ENCODE measurements at places on chromosomes 3 and 15.

DNA sequence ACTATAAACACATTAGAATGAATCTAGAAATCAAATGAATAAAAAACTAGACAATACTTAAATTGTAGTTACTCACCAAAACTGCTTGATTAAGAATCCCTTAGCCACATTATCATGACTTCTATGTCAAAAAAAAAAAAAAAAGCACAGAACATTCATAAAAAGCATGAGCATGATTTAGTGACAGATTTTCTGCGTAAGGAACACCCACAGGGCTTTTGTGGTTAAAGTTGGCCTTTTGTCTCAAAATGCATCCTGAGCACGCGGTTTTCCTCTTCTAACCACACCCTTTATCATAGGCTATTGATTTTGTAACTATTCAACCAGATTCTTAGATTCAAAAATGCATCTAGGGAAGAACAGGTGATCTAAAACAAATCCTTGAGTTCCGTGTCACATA lies 334.0 kb upstream of the NR2F2 start:
- DNase-seq: peak; percentile 63

GRCh38 chr3:197833930-197834715 lies 43.1 kb downstream of the LRCH3 start:
- DNase-seq: no peak

- DNase-seq: no peak
These were observed 964 bp downstream of the NRROS start for GRCh38 chr3:196640297-196641018.

DNA sequence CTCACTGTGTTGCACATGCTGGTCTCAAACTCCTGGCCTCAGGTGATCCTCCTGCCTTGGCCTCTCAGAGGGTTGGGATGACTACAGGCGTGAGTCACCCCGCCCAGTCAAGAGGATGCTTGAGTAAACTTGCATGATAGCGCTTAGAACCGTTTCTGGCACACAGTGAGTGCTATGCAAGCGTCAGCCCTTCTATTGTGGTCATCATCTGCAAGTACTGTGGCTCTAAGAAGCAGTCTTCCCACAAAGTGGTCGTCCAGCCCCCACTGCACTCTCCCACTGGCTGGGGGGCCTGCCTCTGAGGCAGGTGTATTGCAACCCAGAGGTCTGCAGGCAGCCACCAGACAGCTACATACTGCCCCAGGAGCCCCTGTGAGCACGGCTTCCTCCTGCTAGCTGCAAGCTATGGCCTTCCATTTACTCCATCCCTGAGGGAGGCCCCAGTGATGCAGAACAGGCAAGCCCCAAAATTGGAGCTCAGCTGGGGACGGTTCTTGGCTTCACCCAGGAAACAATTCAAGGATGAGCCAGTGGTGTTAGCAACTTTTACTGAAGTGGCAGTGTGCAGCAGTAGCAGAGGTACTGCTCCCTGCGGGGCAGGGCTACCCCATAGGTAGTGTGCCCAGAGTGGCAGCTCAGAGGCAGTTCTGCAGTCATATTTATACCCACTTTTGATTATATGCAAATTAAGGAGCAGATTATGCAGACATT lies 95.4 kb downstream of the LSM3 start:
- DNase-seq: no peak

DNA sequence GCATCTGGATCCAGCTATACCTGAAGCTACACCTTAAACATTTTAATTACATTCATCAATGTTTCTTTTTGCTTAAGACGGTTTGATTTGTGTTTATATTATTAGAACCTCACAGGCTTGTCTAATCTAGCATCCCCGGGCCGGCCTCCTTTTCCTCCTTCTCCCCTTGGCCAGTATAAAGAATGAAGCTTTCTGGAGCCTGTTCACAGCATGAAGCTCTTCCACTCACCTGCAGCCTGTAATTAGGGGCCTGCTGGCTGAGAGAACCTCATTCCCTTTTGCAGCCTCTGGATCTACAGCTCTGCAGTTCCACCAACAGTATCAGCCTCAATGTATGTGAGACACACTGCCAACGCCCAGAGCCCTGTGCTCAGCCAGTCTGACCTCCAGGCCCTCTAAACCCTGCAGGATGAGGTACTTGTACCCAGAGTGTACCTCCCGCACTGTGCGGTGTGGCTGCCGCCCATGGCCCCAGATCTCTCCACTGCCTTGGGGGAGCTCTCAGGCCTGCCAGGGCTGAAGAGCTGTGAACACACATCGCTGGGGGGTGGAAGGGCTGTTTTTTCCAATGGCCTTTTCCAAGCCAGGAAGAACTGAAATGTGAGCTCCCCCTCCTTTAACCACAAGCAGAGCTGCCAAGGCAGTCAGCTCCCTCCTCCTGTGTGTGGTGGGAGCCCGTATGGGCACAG lies 114.7 kb upstream of the ALDH1A3 start:
- peak; percentile 40 for DNase-seq

GRCh38 chr3:52454938-52455282 lies 494 bp upstream of the NISCH start:
- DNase-seq: no peak

GRCh38 chr3:140467104-140467577 lies 210.7 kb upstream of the TRIM42 start:
- no peak for DNase-seq

GRCh38 chr3:112390783-112391641 lies 58.1 kb downstream of the CD200 start:
- DNase-seq: no peak

- DNase-seq: no peak
These were observed 138.5 kb downstream of the CHSY1 start for GRCh38 chr15:101113114-101114005.

- DNase-seq: no peak
These were observed 7.2 kb upstream of the OTOL1 start for GRCh38 chr3:161489395-161489794.

GRCh38 chr3:54312156-54312899 lies 190.0 kb downstream of the CACNA2D3 start:
- DNase-seq: no peak

GRCh38 chr15:90286678-90287077 lies 21.2 kb downstream of the NGRN start:
- DNase-seq: peak; percentile 56

- peak; percentile 36 for DNase-seq
These were observed 127.7 kb downstream of the MTHFS start for GRCh38 chr15:79769069-79769481.

DNA sequence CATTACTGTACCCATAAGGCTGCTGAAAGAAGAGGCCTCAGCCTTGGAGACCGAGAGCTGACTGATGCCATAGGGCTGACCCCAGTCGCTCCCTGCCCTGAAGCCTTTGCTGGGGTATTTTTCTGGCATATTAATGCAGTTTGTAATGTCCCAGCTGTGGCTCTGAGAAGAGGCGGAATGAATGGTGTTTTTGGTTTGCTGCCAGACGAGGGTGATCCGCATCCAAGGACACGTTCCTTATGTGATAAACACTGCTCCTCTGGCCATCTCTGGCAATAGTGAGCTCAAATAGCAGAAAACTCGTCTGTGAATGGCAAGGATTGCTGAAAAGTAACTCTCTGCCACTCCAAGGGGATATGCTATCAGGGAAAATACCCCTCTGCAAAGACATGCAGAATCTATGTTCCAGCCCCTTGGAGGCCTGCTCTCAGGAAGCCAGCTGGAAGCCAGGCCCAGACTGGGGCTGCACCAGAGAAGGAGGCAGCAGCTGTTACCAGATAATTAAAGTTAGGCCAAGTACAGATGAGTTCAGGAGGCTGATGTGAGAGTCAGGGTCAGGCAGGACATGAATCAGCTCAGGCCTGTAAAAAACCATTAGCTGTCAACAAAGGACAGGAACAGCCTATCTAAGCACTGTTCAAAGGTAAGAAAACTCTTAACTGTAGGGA lies 28.9 kb upstream of the KLHL6 start:
- DNase-seq: no peak

- no peak for DNase-seq
These were observed 944.7 kb downstream of the MCTP2 start for GRCh38 chr15:95175914-95176658.

DNA sequence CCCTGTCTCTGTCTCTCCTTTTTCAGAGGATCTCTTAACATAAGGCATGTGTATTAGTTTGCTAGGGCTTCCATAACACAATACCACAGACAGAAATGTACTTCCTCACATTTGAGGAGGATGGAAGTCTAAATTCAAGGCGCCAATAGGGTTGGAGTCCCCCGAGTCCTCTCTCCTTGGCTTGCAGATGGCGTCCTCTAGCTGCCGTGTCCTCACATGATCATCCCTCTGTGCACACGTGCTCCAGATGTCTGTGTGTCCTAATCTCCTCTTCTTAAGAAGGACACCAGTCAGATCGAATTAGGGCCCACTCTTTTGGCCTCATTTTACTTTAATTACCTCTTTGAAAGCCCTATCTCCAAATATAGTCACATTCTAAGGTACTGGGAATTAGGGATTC lies 23.0 kb upstream of the BFSP2 start:
- DNase-seq: no peak

GRCh38 chr3:133899311-133899710 lies 3.6 kb upstream of the RAB6B start:
- no peak for DNase-seq

GRCh38 chr15:45795440-45796069 lies 160.7 kb downstream of the SQOR start:
- DNase-seq: peak; percentile 20

DNA sequence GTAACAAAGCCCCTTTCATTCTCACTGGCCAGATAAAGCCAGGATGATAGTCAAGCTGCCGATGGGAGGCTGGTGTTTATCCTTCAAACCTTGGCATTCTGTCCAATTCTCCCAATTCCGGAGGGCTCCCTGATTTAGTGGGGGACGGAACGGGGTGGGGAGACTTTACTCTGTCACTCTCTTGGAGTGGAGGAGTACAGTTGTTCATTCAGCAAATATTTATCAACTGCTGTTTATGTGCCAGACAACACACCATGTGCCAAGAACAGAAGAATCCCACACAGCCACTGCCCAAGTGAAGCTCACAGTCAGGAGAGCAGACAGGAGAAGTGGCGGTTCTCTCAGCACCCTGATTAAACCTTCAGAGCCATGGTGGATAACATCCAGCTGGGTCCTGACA lies 63.3 kb downstream of the WNT5A start:
- DNase-seq: no peak

- no peak for DNase-seq
These were observed 84.5 kb upstream of the STT3B start for GRCh38 chr3:31448035-31448881.

DNA sequence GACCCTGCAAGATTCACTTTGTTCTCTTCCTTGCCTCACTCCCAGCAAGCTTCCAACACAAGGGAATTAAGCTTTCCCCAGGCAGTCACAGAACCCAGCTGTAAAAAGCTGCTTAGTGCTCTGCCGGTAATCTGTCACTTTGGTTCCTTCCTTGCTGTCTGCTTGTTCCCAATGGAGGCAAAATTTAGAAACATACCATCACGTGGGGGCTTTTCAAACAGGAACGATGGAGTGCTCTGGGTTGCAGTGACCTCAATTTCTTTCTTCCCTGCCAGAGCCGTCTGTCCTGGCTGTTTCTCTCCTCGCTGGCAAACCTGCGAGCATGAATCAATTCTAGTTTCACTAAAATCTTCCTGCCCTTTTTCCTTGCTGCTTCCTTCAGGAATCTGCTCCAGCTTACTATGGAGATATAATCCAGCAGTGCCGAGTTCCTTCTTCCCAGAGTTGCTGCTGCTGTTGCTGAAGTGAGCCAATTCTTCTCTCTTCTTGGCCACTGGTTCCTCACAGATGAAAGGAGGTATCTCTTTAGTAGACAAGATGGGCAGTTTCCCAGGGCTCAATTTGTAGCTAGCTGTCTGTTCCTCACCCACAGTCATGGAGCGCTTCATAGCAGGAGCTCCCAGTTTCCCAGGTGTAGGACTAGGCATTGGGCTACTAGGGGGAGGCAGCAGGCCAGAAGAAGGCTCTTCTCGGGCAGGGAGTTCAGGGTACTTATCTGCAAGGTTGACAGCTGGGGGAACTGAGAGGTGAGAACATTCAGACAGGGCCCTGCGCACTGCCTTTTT lies 88.1 kb downstream of the DHX30 start:
- DNase-seq: no peak

GRCh38 chr15:82040862-82041261 lies 5.0 kb downstream of the MEX3B start:
- DNase-seq: no peak

DNA sequence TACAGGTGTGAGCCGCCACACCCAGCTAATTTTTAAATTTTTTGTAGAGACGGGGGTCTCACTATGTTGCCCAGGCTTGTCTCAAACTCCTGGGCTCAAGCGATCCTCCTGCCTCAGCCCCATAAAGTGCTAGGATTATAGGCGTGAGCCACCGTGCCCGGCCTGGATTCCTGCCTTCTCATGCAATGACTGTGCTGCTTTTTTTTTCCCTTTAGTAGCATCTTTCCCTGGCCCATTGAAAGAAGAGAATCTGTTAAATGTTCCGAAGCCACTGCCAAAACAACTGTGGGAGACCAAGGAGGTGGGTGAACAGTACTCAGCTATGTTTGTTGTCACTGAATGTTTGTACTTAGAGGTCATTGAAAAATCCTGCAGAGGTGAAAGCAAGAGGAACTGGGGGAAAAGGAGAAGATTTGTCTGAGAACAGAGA lies 88.0 kb downstream of the CRTC3 start:
- no peak for DNase-seq

- no peak for DNase-seq
These were observed 39.8 kb downstream of the GRAMD1C start for GRCh38 chr3:113878403-113878802.

GRCh38 chr3:79074558-79074957 lies 693.2 kb downstream of the ROBO1 start:
- no peak for DNase-seq

DNA sequence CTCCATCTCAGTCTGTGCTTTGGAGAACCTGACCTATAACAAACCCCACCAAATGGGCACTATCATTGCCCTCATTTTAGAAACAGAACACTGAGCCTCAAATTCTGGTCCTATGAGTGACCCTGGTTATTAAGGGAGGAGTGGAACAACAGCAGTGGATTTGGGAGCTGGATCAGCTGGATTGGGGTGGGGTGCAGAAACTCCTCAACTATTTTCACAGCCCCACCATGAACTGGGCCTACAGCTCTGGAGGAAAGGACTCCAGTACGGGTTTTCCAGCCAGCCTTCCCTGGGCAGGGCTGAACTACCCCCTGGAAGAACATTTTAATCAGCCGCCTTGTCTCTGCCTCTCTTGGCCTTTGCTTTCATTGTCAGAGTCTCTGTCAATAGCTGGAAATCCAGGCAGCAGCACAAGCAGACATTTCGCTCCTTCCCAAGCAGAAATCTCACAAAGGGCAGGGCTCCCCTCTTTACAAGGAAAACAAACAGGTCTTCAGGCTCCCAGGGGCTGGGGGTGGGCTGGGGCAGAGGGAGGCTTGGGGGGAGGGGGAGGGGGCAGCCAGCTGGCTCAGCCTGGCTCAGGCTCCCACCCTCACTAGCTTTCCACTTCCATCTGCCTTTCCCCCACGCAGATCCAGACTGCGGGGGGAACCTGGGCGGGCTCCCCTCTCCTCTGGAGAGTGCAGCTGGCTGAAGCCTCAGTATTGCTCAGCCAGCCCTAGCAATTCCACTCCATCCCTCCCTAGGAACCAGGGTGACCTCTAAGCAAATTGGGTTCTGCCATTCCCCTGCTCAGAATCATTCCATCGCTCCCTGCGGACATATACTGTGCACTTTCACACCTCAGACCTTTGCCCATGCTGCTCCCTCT lies 13.7 kb upstream of the TLE3 start:
- DNase-seq: peak; percentile 44

Data from common myeloid progenitor, CD34-positive (primary cell).